Hindlimb muscle (tissue), 1 donor: ENCODE measurements at places on chromosomes 2 and 18. TPM values are rescaled to one million over a fixed set of nuclear protein-coding genes. Genes with fewer than 3 reads are reported as not detected.

GRCh38 chr2:117553448-117553847, 261.0 kb upstream of the DDX18 start:
- DNase-seq: no peak

DNA sequence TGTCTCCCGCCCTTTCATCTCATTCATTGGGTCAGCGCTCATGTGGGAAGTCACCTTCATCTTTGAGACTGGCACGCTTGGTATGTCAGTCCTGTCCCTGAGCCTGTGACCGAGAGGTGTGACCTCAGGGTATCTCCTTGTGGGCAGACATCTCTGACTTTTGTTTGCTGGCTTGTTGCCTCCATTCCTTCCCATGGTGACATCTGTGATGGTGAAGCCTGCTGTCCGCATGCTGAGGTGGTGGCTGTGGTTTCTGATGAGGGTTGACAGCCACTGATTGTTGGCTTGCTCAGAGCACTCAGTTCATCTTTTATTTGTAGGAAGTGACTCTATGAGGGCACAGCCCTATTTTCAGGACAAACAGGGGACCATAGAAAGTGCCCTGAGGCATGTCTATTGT, 139.2 kb downstream of the SLC4A3 start:
- no peak for DNase-seq

Gene CTLA4
- polyA plus RNA-seq: not detected

Gene GMCL1
- 10.6 TPM for polyA plus RNA-seq

Gene CNGA3
- 0.57 TPM for polyA plus RNA-seq

Gene SULT1C2
- 0.15 TPM for polyA plus RNA-seq
